ENCODE measurements at places on chromosomes 7 and 10.

DNA sequence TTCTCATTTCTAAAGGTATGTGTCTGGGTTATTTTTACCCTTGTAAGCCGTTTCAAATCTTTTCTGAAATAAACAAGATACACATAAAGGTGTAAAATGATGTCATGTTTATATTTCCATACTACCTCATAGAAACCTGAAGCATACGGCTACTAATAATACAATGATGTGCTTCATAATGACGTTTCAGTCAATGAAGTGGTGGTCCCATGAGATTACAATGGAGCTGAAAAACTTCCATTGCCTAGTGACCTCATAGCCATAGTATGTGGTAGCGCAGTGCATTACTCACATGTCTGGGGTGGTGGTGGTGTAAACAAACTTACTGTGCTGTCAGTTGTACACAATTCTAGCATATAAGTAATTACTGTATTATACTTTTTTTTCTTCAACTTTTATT, 24.9 kb downstream of the EPDR1 start:
- no peak for DNase-seq

DNA sequence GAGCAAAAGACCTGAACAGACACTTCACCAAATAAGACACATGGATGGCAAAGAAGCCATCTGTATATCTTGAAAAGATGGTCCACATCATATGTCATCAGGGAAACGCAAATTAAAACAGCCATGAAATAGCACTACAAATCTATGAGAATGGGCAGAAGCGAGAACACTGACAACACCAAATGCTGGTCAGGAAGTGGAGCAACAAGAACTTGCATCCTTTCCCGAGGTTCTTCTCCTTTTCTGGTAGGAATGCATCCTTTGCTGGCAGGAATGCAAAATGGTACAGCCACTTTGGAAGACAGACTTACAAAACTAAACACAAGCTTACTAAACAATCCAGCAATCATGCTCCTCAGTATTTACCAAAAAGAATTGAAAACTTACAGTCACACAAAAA, 60.0 kb downstream of the PIK3AP1 start:
- no peak for DNase-seq

DNA sequence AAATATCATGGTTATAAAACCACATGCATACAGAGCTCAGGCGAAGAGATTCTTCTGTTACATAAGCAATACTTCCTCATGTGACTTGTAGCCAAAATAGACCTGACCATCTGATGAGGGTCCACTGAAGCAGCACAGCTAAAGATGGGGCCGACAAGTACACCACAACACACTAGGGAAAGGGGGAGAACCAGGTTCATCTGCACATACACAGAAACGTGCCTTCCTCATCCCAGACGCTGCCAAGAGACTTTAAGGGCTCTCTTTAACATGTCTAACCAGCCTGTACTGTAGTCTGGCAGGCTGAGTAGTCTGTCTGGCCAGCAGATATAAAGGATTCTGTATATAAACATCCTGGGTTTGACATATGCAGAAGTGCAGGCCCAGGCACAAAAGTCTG, 30.3 kb downstream of the ERCC6 start:
- DNase-seq = no peak

DNA sequence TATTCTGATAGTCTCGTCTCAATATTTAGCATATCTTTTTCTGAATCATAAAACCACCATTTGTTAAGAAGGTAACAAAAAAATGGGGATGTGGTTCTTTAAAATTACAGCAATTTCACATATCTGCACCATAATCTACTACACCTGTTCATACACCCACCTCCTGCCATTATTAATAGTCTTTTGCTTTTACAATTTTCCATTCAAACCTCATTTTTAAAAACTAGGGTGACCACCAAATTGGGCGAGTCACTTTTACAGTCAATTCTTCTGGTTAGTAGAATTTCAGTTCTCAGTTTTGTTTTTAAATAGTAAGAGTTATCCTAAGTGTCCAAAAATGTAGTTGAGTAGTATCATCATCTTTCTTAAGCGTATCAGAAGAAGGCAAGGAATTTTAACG, 48.4 kb upstream of the GSAP start:
- DNase-seq = no peak

DNA sequence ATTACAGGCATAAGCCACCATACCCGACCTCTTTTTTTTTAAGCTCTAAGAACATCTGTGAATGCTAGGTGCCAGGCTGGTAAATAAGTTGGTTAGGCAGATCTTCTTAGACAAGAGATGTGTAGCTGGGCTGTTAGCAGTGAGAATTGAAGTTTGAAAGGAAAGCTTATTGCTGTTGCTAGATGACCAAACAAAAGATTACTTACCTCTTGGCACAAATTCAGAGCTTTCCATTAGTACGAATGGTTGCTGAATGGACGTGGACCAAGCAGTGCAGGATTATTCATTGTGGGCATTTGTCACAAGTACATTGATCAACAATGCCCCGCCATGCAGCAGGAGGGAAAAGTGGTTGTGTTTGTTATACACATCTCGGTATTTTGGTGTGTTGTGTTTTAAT, 131.2 kb downstream of the GFRA1 start:
- DNase-seq = peak; percentile 82

DNA sequence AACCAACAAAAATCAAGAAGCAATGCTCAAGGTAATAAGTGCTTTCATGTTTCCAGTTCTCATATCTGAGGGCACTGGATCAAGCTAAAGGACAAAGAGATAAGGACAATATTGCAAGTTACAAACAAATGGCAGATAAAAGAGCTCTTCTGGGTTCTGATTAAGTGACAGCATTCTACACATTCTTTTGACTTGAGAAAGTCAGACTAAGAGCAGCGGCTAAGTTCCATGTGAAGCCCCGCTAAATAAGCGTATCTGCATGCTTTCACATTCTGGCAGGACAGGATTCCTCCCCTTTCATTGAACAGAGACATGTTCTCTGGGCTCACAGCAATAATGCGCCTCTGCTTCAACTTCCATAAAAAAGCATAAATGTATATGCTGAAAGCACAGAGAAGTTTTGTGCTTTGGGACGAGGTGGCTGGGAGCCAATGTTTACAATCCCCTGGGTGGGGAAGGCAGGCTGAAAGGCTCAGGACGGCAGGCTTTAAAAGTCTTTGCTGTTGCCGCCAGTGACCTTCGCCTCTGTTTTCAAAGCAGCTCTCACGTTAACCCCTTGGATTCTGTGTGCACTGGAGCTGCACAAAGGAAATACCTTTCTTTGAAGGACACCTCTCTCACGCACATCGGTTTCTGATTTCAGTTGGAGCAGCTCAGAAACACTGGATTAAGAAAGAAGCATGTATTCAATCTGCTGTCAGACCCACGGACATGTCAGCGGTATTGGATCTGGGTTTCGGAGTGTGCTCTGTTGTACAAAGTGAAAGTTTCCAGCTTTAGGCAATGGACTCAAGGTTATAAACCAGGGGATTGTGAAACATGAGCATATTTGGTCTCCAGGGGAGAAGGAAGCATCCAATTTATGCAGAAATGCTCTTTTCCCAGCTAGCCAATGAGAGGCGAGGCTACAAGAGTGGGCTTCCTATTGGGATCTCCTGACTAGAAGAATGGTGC, 105.4 kb upstream of the FAM133B start:
- DNase-seq = no peak

- no peak for DNase-seq
These were observed 32.3 kb upstream of the SLC16A12 start for GRCh38 chr10:89567576-89568245.

DNA sequence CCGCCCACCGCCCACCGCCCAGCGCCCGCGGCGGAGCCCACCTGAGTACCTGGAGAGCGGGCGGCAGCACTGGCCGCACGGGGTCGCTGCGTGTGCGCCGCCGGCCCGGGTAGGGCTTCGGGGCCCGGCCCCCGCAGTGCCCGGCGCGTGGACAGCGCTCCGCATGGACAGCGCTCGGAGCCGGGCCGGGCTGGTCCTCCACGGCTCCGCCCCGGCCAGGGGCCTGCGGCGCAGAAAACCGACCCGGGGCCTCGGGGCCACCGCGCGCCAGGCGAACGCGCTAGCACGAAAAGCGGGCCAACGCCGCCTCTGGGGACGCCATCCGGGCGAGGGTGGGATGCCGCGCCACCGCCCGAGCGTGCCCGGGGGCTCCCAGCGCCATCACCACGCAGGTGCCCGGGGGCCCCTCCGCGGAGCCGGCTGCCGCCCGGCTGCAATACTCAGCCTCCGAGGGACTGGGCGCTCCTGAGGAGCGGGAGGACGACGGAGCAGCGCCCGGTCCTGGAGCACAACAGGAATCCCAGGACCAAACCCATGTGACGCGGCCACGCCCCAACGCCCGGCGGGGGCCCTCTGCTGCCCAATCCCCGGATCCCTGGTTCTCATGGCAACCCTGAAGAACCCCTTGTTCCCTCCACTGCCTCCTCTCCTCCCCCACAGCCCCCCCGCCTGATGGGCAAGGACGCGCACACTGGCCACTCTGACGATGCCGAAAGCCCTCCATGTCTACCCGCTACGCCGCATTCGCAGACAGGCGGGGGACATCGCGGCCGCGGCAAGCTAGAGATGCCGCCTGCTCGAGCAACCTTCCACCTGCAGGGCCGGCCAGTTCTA, at the start of gene GRB10:
Gene GRB10, minus strand, starts transcription at position 522 of the 834 bp plus-strand sequence. CDS start 50,574 bp downstream, outside the sequence.
- DNase-seq = peak; percentile 75

All from NCI-H1105 treated with DMSO at 0.1 percent for 48 hours (cell line).